ENCODE measurements at places on chromosomes 2 and 18.

- DNase-seq: no peak
Measured at GRCh38 chr2:135651717-135652116, 89.9 kb upstream of the UBXN4 start.

DNA sequence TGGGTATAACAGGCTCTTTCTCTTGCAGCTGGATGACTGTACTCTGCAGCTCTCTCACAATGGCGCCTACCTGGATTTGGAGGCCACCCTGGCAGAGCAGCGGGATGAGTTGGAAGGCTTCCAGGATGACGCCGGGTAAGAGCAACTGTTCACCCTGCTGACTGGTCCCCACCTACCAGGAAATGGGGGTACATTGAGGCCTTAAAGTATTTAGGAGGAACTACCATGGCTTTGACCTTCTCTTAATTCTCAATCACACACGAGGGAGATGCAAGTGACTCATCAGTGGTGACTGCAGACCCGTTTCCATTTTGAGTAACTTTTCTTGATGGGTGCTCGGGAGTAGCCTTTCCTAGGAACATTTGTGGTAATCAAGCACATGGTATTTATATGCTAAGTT, 58.0 kb downstream of the FHOD3 start:
- DNase-seq: no peak

DNA sequence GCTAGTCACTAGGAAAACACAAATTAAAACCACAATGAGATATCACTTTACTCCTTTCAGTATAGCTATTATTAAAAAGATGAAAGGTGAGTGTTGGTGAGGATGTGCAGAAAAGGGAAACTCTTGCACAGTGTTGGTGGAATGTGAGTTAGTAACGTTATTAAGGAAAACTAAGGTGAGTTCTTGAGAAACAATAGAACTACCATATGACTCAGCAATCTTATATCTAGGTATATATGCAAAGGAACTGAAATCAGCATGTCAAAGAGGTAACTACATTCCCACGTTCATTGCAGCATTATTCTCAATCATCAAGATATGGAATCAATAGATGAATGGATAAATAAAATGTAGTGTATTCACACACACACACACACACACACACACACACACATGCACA, 117.3 kb upstream of the HNMT start:
- no peak for DNase-seq

DNA sequence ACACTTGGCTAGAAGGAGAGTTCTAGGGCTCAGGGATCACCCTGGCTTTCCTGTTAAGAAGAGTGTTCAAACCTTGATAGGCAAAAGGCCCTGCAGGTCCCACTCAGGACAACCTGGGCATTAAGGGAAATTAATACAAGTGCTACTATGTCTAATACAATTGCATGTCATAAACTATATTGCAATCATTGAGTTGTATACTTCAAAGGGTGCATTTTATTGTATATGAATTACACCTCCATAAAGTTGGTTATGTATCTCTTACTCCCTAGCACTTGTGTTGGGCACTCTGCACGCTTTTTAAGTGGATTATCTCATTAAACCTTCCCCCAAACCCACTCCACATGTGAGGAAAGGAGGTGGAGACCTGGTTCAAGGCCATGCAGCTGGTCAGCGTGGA, 172.1 kb upstream of the GLI2 start:
- no peak for DNase-seq

DNA sequence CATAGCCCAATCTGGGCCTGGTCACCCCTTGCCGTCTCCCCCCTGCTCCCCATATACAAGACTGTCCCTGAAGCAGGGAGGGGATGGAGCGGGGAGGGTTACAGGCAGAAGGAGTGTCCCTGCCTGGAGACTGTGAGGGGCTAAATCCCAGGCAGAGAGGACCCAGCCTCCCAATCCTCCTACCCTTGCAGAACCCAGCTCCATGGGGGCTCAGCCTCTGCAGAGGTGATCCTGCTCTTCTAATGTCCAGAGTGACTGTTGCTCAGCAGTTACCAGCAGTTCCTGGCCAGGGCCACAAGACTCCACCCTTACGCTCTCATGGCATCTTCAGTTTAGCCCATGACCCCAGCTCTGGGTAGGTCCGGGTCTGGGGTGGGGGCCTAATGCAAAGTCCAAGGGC, 58.1 kb downstream of the COA5 start:
- no peak for DNase-seq
